NCI-H2107 (cell line): ENCODE measurements at places on chromosomes 7 and 10.

- DNase-seq: no peak
These were observed 105.1 kb upstream of the GPR22 start for GRCh38 chr7:107364787-107365186.

- DNase-seq: no peak
These were observed 7.7 kb upstream of the TRUB1 start for GRCh38 chr10:114930320-114930719.

- no peak for DNase-seq
These were observed 646.2 kb upstream of the SEMA3D start for GRCh38 chr7:85833066-85833465.

- DNase-seq: no peak
These were observed 792 bp downstream of the ZNF746 start for GRCh38 chr7:149496642-149497391.

GRCh38 chr10:79003183-79004100 lies 65.3 kb upstream of the ZMIZ1 start:
- no peak for DNase-seq

DNA sequence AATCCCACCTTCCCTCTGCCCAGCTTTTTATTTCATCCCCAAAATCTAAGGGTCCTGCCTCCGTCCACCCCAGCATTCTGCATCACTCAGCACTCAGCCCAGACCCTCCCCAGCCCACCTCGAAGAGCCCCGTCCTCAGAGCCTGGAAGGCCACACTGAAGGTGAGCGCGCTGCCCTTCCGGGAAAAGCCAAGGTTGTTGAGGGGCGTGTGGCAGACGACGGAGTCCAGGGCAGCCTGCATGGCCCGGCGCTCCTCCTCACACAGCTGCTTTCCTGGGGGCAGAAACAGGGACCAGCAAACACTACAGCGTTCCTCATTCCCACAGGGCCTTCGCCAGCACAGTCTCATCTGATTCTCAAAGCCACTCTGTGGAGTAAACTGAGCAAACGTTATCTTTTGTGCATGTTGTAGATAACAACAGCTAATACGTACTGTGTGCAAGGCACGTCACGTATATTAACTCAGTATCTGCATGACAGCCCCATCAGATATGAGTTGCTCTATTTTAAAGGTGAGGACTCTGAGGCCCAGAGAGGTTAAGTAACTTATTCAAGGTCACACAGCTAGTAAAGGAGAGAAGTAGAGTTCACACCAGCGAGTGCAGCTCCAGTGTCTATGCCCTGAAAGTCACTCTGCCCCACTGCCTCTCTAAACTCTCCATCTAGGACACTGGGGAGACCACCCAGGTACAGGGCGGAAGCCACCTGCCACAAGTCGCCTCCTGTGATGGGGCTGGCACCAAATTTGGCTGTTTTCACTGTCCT lies 2.8 kb downstream of the TRAPPC14 start:
- DNase-seq: no peak

DNA sequence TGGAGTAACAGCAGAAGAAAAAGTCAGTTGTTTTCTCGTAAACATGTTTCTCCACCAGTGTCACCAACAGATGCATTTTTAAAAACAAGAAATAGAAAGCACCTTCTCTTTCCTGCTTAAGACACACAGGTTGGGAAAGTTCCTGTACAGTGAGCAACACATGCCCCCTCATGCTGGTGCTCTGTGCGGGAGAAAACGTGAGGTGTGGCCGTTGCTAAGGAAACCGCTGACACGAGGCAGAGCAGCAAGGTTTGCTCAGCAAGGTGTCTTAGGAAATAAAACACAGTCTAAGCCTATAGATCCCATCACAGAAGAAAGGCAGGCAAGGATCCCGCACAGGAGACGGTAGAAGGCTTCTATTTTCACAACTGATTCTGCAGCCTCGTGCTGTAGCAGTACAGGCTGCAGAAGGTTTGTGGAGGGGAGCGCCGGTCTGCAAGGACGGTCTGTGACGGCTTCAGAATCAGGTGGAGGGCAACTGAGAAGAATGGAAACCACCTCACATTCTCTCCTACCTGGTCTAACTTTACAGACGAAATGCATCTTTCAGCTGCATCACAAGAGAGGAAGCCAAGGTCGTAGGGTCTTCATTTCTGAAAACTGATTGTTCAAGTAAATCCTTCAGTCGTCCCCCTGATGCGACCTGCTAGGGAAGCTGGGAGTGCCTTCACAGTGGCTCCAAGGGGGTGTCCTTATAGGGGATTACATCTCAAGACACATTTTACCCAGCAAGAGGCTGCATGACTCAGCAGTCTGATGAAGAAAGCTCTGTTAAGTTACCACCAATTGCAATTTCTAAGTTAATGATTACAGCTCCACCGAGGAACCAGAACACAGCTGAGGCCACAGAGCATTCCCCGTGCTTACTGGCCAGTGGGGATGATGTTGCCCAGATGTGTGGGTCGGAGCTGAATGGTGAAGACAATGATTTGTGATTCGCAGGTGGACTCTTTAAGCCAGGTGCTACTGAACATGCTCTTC lies 150.7 kb upstream of the KLF14 start:
- no peak for DNase-seq

DNA sequence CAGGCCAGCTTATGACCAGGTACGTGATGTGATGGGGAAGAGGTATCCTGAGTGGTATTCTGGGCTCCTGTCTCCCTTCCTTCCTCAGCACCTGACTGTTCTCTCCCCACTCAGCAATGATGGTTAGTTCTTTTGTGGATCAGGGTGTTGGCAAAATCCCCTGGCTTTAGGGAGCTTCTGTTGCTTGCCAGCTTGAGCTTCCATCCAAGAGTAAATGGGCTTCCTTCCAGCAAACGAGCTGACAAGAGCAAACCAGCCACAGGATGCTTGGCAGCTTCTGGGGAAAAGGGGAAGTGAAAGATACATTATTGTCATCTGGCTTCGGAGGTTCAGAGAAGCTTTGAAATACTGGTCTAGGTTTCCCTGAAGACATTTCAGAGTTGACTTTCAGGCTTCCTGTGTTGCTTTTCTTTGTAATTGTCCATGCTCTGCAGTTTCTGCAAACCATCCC lies 5.2 kb downstream of the DUSP5 start:
- no peak for DNase-seq

GRCh38 chr10:122981066-122981464 lies 864 bp downstream of the PSTK start:
- no peak for DNase-seq

GRCh38 chr7:17129218-17129617 lies 169.2 kb upstream of the AHR start:
- DNase-seq: no peak

GRCh38 chr7:110534241-110534931 lies 556.5 kb upstream of the LRRN3 start:
- no peak for DNase-seq

GRCh38 chr10:6269953-6270867 lies 67.5 kb downstream of the PFKFB3 start:
- DNase-seq: no peak

DNA sequence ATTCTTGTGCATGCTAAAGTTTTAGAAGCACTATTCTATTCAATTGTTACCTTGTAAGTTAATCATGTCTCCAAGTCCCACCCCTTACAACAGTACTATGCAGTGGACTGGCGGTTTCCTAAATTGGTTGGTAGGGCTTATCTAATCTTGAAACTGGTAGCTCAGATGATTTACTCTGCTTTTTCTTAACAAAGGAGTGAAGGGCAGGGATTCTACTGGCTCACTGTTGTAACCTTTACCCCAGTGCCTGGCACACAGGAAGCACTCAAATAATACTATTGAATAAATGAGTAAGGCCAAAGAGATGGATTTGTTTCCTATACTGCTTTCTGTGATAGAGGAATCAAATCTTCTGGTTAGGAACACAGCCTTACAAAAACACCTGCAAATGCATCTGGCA lies 46.0 kb upstream of the CYCS start:
- no peak for DNase-seq

DNA sequence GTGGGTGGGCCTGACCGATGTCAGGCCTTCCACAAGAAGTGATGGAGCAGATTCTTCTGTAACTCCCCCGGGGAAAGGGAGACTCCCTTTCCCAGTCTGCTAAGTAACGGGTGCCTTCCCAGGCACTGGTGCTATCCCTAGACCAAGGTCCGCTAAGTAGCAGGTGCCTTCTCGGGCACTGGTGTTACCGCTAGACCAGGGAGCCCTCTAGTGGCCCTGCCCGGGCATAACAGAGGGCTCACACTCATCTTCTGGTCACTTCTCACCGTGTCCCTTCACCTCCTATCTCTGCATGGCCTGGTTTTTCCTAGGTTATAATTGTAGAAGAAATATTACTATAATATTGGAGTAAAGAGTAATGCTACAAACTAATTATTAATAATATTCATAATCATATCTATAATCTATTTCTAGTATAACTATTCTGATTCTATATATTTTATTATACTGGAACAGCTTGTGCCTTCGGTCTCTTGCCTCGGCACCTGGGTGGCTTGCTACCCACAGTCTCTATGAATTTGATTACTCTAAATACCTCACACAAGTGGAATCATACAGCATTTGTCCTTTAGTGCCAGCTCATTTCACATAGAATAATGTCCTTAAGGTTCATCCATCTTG lies 1378.7 kb downstream of the XPNPEP1 start:
- DNase-seq: peak; percentile 5

GRCh38 chr7:43175570-43176200 lies 63.2 kb downstream of the HECW1 start:
- no peak for DNase-seq

DNA sequence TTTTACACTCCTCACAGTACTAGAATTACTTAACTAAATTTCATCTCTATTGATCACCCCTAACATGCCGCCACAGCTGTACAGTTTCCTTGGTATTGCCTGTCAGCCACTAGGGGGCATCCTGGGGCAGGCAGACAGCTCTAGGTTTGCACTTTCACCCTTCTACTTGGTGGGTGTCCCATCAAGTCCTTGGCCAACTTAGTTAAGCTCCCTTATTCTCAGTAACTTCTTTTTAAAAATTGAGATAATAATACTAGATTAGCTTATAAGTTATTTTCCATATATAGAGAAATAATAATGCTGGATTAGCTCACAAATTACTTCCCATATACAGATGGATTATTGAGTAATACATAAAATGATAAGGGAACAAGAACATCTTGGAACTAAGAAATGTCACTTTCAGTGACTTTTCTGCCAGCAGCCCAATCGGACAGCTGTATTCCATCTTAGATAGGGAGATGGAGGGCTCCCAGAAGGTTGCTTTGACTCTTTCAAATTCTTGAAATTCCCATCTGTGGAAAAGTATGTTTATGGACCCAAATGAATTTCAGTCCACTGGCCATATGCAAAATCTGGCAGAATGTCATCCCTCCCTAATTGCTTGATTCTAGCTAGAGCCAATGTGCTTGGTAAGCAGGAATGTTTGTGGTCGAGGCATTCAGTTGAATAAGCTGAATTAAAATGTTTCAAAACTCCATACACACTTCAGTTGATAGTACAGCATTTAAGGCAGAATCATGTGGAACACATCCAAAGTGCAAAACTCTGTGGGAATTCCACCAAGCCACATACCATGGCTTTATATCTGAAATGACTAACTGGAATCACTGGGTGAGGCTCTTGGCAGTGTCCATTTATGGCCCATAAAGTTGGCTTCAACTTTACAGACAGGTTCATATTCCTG lies 309.7 kb downstream of the CSTF2T start:
- no peak for DNase-seq

DNA sequence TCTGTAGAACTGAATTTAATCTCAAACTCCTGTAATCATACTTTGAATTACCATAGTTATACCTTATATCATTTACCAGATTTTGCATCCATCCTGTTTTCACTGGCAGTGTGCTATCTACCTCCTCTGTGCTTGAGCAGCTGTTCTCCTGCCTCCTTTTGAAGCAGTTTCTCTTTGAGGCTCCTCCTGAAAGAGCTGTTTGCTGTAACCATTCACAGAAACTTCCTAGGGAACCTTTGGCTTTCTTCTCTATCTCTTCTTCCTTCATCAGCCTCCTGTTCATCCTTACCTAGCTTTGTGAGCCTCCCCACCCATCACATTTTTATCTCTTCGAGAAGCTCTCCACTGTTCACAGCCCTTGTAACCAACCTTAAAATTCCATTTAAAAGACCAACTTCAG lies 108.2 kb downstream of the AASS start:
- DNase-seq: no peak

GRCh38 chr10:15869935-15870334 lies 9.6 kb upstream of the MINDY3 start:
- DNase-seq: no peak

GRCh38 chr10:97690133-97690532 lies 3.1 kb upstream of the AVPI1 start:
- DNase-seq: no peak

GRCh38 chr7:85612514-85612913 lies 425.7 kb upstream of the SEMA3D start:
- DNase-seq: no peak

- no peak for DNase-seq
These were observed 79.6 kb upstream of the EMX2 start for GRCh38 chr10:117462816-117463544.

DNA sequence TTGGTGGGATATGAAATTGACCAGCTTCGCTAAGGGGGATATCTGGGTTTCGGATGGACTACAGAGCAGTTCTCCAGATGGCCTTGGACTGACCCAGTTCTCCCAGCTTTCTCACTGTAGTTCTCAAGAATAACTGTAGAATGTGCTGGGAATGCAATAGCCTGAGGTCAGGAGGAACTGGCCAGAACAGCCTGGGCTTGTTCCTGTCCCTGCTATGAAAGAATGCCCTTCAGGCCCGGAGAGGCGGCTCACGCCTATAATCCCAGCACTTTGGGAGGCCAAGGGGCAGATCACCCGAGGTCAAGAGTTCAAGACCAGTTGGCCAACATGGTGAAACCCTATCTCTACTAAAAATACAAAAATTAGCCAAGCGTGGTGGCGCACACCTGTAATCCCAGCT lies 12.3 kb upstream of the TSPAN14 start:
- no peak for DNase-seq

- DNase-seq: no peak
These were observed 752 bp downstream of the KLF14 start for GRCh38 chr7:130732980-130733930.

GRCh38 chr10:117993166-117993565 lies 53.6 kb downstream of the RAB11FIP2 start:
- DNase-seq: no peak

DNA sequence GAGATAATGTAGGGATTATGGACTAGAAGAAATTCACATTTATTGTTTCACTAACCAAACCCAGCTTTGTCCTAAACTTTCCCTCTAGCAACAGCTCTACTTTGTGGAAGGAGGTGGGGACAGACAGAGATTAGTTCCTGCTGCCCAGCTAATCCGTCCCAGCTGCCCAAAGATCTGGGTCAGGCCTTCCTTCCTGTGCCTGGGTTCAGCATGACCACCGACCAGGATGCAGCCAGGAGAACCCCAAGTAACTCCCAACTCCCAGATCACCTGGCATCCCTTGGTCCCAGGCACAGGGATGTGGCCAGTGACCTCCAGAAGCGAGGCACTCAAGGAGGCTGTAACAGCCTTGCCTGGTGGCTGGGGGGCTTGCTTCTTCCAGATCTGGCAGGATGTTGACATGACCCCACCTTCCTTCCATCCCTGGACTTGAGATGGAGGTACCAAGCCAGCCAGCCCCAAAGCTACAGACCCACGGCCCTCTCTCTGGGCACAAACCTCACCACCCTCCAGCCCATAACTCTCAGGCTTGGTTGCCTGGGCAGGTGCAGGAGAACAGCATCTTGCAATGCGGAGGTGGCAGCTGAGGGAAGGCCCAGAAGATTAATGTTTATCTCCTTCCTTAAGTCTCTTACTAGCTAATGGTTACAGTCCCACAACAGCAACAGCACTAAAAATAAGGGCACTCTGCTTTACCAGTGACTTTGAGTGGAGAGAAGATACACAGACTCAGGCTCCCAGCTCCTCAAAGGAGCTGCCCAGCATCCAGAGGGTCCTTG lies 11.1 kb downstream of the CAMK2G start:
- DNase-seq: no peak
